SJCRH30 (cell line): ENCODE measurements at places on chromosomes 5 and 9. TPM values are rescaled to one million over a fixed set of nuclear protein-coding genes. Genes with fewer than 3 reads are reported as not detected.

Gene LPCAT1
- total RNA-seq, result 36.9 and 44.6 TPM in 2 replicates

Gene ANKRD34B
- 2.9 and 3.0 TPM in 2 replicates for total RNA-seq

Gene MCC
- 26.6 and 26.9 TPM in 2 replicates for total RNA-seq

DNA sequence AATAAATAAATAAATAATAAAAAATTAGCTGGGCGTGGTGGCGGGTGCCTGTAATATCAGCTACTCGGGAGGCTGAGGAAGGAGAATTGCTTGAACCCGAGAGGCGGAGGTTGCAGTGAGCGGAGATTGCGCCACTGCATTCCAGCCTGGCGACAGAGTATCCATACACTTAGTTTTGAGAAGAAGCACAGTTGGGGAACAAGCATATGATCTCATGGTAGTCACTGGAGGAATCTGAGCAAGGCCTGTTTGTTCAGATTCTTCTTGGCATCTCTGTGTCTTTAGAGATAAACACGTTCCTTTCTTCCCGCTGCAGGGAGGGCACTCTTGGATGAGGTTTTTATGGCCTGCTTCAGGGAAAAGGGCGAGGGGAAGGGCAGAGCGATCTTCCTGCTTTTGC is 15.6 kb upstream of the DENND1A start:
- no peak overlapping the region for H3K4me3 ChIP-seq
- H3K27me3 ChIP-seq, result no peaks in the 10 kb centered on the region
- peaks cover 6% of the 10 kb centered on the region for H3K4me1 ChIP-seq

GRCh38 chr9:4792054-4792571 is 631 bp upstream of the RCL1 start:
- no peaks in the 10 kb centered on the region for H3K27me3 ChIP-seq
- peak overlapping the region; percentile 91 for H3K4me3 ChIP-seq
- no peaks in the 10 kb centered on the region for H3K4me1 ChIP-seq
- peak overlapping the region; percentile 39 for H3K27ac ChIP-seq

Gene ZBTB5
- 25.5 and 26.1 TPM in 2 replicates for total RNA-seq

Gene TAF7
- 115 and 130 TPM in 2 replicates for total RNA-seq

GRCh38 chr5:116482394-116482793 is 92.2 kb downstream of the SEMA6A start:
- H3K27me3 ChIP-seq, result no peaks in the 10 kb centered on the region
- no peak overlapping the region for H3K27ac ChIP-seq
- peaks cover 93% of the 10 kb centered on the region for H3K36me3 ChIP-seq
- peaks cover 15% of the 10 kb centered on the region for H3K4me1 ChIP-seq
- H3K4me3 ChIP-seq, result no peak overlapping the region

GRCh38 chr9:92631452-92632343 is 38.2 kb downstream of the IPPK start:
- no peaks in the 10 kb centered on the region for H3K4me1 ChIP-seq
- no peak overlapping the region for H3K4me3 ChIP-seq
- H3K36me3 ChIP-seq, result peaks cover 30% of the 10 kb centered on the region
- H3K27me3 ChIP-seq, result no peaks in the 10 kb centered on the region

GRCh38 chr5:143648696-143649095 is 163.3 kb upstream of the HMHB1 start:
- H3K36me3 ChIP-seq, result no peaks in the 10 kb centered on the region
- no peak for DNase-seq
- H3K4me3 ChIP-seq, result no peak overlapping the region
- H3K4me1 ChIP-seq, result peaks cover 16% of the 10 kb centered on the region
- no peaks in the 10 kb centered on the region for H3K27me3 ChIP-seq

DNA sequence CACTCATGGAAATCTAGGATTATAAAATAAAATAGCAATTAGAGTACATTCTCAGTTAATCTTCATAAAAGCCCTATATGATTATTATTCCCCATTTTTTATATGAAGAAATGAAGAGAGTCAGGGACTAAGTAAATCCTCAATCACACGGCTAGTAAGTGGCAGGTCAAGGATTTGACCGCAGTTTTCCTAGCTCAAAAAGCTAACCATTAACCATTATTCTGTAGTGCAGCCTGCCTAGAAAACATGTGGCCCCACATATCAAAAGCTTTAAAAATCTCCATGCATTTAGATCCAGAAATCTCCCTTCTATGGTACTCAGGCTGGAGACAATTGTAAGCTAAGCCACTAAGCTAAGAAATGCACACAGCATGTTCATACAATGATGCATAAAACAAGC is 21.4 kb downstream of the EPB41L4A start:
- no peaks in the 10 kb centered on the region for H3K4me1 ChIP-seq
- no peaks in the 10 kb centered on the region for H3K36me3 ChIP-seq
- no peak overlapping the region for H3K4me3 ChIP-seq
- no peaks in the 10 kb centered on the region for H3K27me3 ChIP-seq
- no peak for DNase-seq

Gene CBY3
- total RNA-seq, result not detected in 2 replicates

GRCh38 chr9:99307851-99308250 is 85.8 kb downstream of the SEC61B start:
- no peaks in the 10 kb centered on the region for H3K4me1 ChIP-seq
- H3K27me3 ChIP-seq, result no peaks in the 10 kb centered on the region
- DNase-seq, result no peak
- H3K36me3 ChIP-seq, result no peaks in the 10 kb centered on the region

GRCh38 chr9:128438343-128439109 is 17.3 kb upstream of the ODF2 start:
- H3K36me3 ChIP-seq, result no peaks in the 10 kb centered on the region
- H3K27me3 ChIP-seq, result no peaks in the 10 kb centered on the region
- peak overlapping the region; percentile 6; the same call in 1 of the 2 replicates for H3K27ac ChIP-seq
- H3K4me3 ChIP-seq, result no peak overlapping the region
- peaks cover 6% of the 10 kb centered on the region for H3K4me1 ChIP-seq
- DNase-seq, result peak; percentile 93

DNA sequence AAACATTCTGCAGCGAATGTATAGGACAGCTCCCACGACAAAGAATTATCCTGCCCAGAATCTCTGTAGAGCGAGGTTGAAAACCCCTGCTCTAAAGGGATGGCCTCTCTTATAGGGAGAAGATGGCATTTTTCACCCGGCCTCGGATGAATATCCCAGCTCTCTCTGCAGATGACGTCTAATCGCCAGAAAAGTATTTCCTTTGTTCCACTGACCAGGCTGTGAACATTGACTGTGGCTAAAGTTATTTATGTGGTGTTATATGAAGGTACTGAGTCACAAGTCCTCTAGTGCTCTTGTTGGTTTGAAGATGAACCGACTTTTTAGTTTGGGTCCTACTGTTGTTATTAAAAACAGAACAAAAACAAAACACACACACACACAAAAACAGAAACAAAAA is 17.4 kb upstream of the RARS1 start:
- no peak for DNase-seq
- no peak overlapping the region for H3K27ac ChIP-seq
- H3K4me1 ChIP-seq, result peaks cover 25% of the 10 kb centered on the region
- no peak overlapping the region for H3K4me3 ChIP-seq

GRCh38 chr5:179873588-179874110 is 15.0 kb upstream of the MRNIP start:
- DNase-seq, result no peak
- H3K36me3 ChIP-seq, result peaks cover 20% of the 10 kb centered on the region
- no peak overlapping the region for H3K4me3 ChIP-seq

- no peak overlapping the region for H3K4me3 ChIP-seq
- H3K27ac ChIP-seq, result no peak overlapping the region
- DNase-seq, result no peak
- H3K36me3 ChIP-seq, result no peaks in the 10 kb centered on the region
- 0 out of 2 replicates have a peak, but pooled peaks cover 1% of the 10 kb centered on the region for H3K27me3 ChIP-seq
- H3K4me1 ChIP-seq, result peaks cover 12% of the 10 kb centered on the region; the same call in 1 of the 2 replicates
Measured at GRCh38 chr5:177369645-177370440, 12.1 kb downstream of the RGS14 start.

GRCh38 chr5:920321-920720 is 27.6 kb downstream of the TRIP13 start:
- no peaks in the 10 kb centered on the region for H3K27me3 ChIP-seq
- 0 out of 2 replicates have a peak, but pooled peaks cover 3% of the 10 kb centered on the region for H3K36me3 ChIP-seq
- no peak overlapping the region for H3K27ac ChIP-seq

- DNase-seq, result no peak
- H3K4me3 ChIP-seq, result no peak overlapping the region
- no peaks in the 10 kb centered on the region for H3K27me3 ChIP-seq
- no peak overlapping the region for H3K27ac ChIP-seq
- no peaks in the 10 kb centered on the region for H3K4me1 ChIP-seq
Measured at GRCh38 chr5:14298126-14298847, 155.1 kb downstream of the TRIO start.

GRCh38 chr5:9834871-9835770 is 205.0 kb upstream of the TAS2R1 start:
- no peaks in the 10 kb centered on the region for H3K36me3 ChIP-seq
- no peaks in the 10 kb centered on the region for H3K4me1 ChIP-seq
- no peaks in the 10 kb centered on the region for H3K27me3 ChIP-seq
- DNase-seq, result no peak
- no peak overlapping the region for H3K4me3 ChIP-seq

DNA sequence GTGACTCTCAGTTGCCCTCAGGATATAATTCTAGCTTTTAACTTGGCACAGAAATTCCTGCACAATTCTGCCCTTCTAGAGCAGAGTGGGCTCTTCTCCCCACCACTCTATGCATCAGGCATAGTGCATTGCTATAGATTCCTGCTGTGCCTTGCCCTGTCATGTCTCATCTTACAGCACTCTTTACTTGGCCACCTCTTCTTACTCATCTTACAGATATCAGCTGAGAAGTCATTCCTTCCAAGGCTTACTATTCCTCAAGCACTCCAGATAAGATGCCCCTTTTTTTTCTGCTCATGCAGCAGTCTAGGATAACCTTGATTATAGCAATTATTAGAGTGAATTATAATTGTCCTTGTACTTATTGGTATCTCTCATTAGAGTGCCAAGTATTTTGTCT is 5.6 kb downstream of the FAM221B start:
- no peaks in the 10 kb centered on the region for H3K36me3 ChIP-seq
- peaks cover 6% of the 10 kb centered on the region for H3K4me1 ChIP-seq
- no peak overlapping the region for H3K4me3 ChIP-seq
- H3K27ac ChIP-seq, result no peak overlapping the region

Gene ACSL6
- total RNA-seq, result not detected in 2 replicates

GRCh38 chr5:114362197-114362976 is 517 bp downstream of the KCNN2 start:
- H3K4me1 ChIP-seq, result no peaks in the 10 kb centered on the region
- no peak overlapping the region for H3K4me3 ChIP-seq
- H3K27me3 ChIP-seq, result no peaks in the 10 kb centered on the region; the same call in 1 of the 2 replicates

DNA sequence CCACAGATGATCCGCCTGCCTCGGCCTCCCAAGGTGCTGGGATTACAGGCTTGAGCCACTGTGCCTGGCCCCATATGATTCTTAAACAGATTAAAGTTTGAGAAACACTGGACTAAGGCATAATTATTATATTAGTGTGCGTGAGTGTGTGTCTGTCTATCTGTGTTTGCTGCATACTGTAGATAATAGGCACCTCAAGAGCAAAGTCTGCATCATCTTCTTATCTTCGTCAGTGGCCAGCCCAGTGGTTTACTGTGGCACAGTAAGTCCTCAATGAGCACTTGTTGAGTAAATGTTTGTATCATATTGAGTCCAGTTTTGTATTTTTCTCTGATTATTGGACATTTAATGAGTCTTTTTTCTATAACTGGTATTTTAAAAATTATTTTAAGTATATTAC is 81.7 kb downstream of the ITGA1 start:
- H3K27ac ChIP-seq, result peak overlapping the region; percentile 82; the same call in 1 of the 2 replicates
- no peaks in the 10 kb centered on the region for H3K36me3 ChIP-seq
- peaks cover 57% of the 10 kb centered on the region for H3K4me1 ChIP-seq
- no peak for DNase-seq
- no peaks in the 10 kb centered on the region for H3K27me3 ChIP-seq

DNA sequence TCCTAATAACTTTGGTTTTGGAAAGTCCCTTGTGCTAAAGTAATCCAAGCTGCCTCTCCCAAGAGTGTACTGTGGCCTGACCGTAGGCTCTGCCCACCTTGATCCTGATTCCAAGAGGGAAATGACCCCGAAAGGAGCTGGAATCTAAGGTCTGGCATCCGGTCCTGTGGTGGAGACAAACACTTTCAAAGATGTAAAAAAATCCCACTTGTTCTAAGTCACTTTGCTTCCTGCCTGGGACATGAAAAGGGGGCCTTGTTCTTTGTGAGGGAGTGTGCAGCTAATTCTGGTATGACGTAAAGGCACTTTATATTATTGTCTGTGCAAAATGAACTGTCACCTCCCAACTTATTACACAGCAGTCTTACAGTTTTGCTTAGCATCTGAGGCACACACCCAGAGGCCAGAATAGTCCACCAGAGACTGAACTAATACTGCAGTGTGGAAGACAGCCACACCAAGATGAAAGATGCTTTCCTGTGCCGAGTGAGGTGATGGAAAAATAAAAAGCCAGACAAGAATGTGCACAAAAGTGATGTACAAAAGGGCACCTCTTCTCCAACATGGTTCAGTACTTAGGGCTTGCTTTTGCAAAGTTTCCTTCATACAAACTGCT is 128.7 kb downstream of the SLC12A2 start:
- H3K27ac ChIP-seq, result no peak overlapping the region
- H3K36me3 ChIP-seq, result no peaks in the 10 kb centered on the region
- H3K27me3 ChIP-seq, result no peaks in the 10 kb centered on the region
- no peak for DNase-seq
- H3K4me3 ChIP-seq, result no peak overlapping the region
- peaks cover 2% of the 10 kb centered on the region; the same call in 1 of the 2 replicates for H3K4me1 ChIP-seq

DNA sequence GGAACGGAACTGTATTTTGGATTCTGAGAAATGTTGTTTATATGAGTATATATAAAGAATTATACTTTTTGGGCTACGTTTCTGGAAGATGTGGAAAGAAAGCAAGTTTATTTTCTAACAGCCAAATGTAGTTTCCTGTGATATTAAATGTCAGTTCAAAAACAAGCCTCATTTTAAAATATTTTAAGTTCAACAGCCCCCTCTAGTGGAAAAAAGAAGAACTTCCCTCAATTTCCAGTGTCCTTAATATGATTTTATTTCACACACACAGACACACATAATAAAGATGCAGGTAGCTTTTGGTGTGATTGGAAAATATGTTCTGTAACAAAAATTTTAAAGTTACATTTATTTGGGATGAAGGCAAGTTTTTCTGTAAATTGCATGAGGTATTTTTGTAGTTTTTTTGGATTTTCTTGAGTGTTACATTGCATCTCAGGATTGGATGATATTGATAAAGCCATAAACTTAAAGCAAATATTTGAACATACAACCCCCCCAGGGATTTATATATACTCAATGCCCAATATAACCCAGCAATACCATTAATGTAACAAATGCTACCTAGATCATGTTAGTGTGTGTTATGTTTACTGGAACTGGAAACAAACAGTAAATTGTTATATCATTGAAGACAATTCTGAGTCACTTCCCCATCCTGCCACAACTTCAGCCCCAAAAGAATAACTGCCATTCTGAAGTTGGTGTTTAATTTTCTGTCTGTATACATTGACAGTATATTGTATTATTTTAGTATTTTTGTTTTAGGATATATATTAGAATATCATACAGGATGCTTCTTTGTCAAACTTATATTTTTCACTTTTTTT is 54.0 kb downstream of the CCDC171 start:
- H3K36me3 ChIP-seq, result no peaks in the 10 kb centered on the region
- H3K27me3 ChIP-seq, result no peaks in the 10 kb centered on the region
- peaks cover 7% of the 10 kb centered on the region for H3K4me1 ChIP-seq
- H3K27ac ChIP-seq, result no peak overlapping the region

DNA sequence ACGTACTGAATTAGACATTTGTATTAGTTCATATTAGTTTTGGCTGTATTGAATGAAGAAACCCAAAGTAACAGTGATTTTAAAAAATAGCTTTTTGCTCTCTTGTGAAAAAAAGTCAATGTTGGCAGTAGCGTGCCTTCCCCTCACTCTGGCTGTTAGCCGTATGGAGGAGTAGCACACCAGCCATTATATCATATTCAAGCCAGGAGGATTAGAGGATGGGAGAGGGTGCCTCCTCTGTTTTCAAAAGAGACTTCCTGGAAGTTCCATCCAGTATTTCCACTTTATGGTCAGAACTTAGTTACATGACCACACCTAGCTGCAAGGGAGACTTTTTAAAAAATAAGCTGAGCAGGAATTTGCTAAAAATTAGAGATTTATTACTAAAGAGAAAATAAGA is 41.2 kb downstream of the GPR21 start:
- H3K27me3 ChIP-seq, result no peaks in the 10 kb centered on the region
- peaks cover 35% of the 10 kb centered on the region for H3K4me1 ChIP-seq
- H3K27ac ChIP-seq, result peak overlapping the region; percentile 99
- H3K4me3 ChIP-seq, result peak overlapping the region; percentile 54
- peak; percentile 67 for DNase-seq
